ENCODE measurements at places on chromosomes 16 and 17.

DNA sequence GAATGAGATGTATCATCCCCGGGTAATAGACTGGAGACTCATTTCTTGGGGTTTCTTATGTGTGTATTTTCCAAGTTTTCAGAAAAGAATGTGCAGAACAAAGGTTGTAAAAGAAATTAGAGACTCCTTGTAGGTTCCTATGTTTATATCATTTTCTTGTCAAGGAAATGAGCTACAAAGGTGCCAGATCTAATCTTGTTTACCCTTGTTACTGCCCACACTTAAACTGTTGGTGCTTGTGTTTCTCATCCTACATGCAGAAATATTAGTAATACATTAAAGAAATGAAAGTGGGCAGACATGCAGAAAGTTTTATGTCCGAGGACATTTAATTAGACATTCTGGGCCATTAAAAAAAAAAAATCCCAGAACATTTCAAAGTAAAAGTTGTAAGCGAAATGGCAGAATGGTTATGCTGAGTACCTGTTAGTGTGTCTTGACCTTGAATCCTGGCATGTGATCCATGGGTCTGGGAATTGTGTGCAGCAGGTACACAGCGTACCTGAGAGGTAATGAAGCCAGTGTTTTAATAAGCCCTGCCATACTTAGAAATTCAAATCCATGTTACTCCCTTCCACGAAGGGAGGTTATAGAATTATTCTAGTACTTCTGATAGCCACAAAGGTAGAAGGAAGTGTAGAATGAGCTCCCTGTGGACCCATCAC, 62.6 kb upstream of the CACNG5 start:
- DNase-seq = no peak

- DNase-seq = no peak
These were observed at the start of gene RBFOX1 for GRCh38 chr16:7332611-7333010. Gene RBFOX1 (plus strand): TSS chr16:7332845.

GRCh38 chr17:8126491-8127066, 2.7 kb upstream of the HES7 start:
- DNase-seq = peak; percentile 58

GRCh38 chr16:81706327-81707295, 72.5 kb upstream of the PLCG2 start:
- DNase-seq = no peak

DNA sequence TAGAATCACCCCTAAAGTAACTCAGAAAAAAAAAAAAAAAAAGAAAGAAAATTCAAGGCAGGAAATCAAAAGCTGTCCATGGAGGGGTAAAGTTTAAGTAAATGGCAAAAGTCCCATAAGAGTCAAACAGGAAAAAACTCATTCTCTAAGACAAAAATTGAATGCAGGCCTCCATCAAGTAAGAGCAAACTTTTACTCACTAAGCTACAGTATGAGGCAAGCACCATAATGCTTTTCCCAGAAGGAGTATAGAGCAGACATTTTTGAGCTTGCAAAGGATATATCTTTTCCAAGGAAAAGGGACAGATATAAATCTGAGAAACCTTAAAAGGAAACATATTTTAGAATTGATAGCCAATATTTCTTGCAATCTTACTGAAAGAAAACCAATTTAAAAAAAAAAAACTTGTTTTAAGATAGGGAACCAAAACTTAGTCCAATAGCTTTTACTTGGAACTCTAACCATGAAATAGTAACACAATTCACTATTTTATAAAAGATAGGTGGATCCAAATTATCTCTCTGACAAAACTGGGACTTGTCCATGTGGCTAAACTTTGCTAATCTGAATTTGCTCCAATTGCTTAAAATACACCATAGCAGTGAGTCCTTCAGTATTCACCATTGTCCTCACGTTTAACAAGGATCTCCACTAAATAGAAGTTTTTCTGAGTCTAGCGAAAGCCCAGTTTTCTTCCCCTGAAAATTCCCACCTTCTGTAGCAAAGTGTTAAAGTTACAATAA, 99.8 kb downstream of the CDH11 start:
- DNase-seq = no peak
